Activated CD8-positive, alpha-beta T cell treated with anti-CD3 and anti-CD28 coated beads for 36 hours (primary cell): ENCODE measurements at places on chromosomes 7 and 10. TPM values are rescaled to one million over a fixed set of nuclear protein-coding genes. Genes with fewer than 3 reads are reported as not detected.

GRCh38 chr10:9833942-9834341 lies 1183.7 kb upstream of the CELF2 start:
- no peak for DNase-seq

CAV1 gene
- 0.74 TPM for total RNA-seq

- DNase-seq = peak; percentile 54
Measured at GRCh38 chr7:1593091-1593866, 23.4 kb upstream of the PSMG3 start.

DNA sequence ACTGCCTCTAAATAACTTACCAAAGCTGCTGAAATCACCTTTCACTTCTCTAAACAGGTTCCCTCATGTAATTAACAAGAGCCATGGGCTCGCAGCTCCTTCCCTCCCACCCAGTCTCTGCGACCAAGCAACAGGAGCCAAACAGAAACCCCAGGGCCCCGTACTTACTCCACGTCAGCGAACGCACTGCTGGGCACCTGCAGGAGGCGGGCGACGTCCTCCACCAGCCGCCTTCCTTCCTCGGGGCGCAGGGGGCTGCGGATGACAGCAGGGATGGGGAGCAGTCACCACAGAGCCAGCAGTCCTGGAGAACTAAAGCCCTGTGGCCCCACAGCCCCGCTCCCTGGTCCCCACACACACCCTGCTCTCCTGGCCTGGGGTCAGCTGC lies 477.0 kb downstream of the PTPRN2 start:
- DNase-seq = no peak

- no peak for DNase-seq
Measured at GRCh38 chr7:12637819-12638592, 49.4 kb upstream of the ARL4A start.

DNA sequence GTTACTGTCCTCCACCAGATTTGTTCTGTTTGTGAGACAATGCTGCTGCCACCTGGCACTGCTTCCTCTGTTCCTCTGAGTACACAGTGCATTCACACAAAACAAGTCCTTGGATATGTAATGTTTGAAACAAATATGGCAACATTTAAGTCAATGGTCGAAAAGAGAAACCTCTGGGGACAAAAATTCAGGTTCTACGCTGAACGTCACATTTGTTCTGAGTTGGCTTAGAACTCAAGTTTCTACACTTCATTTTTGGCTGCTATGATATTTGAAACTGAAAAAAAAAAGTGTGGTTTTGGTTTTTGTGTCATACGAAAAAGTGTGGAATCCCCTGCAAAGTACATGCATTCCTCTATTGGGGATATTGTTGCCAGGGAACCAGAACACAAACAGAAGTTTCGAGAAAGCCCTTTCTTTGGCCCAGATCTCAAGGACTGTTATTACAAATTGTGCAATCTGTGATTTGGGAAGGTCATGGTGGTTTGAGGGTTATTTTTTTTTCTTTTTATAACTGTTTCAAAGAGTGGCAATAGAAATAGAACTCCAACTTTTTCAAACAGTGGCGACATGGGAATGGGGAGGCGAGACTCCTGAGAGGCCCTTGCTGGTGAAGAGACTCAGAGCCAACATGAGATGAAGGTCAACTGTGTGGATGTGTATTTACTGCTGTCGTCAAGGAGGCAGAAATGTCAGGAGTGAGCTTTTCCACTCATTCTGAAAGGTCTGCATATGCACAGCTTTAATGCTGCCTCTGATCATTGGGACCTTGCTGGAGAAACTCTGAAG lies 127.5 kb downstream of the CUBN start:
- peak; percentile 47 for DNase-seq

- no peak for DNase-seq
Measured at GRCh38 chr10:75226656-75227055, 9.1 kb downstream of the COMTD1 start.

DNA sequence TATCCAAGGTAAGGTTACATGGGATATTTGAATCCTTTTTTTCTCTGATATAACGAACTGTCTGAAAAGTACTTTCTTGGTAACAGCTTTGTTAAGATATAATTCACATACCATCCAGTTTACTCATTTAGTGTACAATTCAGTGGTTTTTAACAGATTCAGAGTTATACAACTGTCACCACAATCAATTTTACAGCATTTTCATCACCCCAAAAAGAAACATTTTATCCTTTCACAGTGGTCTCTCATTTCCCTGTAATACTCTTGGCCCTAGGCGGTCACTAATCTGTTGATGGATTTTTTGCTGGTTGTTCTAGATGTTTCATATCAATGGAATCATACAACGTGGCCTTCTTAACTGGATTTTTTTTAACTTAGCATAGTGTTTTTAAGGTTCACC lies 91.6 kb downstream of the GLCCI1 start:
- DNase-seq = no peak

- DNase-seq = peak; percentile 87
Measured at GRCh38 chr10:78578929-78579328, 489.8 kb upstream of the ZMIZ1 start.

CYP3A7 gene
- total RNA-seq = not detected

SCART1 gene
- 2.9 TPM for total RNA-seq
